Myometrial cell (primary cell): ENCODE measurements at places on chromosomes 2 and 18. TPM values are rescaled to one million over a fixed set of nuclear protein-coding genes. Genes with fewer than 3 reads are reported as not detected.

The CPLX4 gene
- total RNA-seq = not detected in 2 replicates

The COL4A3 gene
- total RNA-seq = not detected in 2 replicates

The ZNF142 gene
- 4.4 and 5.5 TPM in 2 replicates for total RNA-seq

The BCL2 gene
- total RNA-seq = under 0.01 TPM in 1 of 2 replicates, not detected in the other

The FMNL2 gene
- total RNA-seq = 12.7 and 12.9 TPM in 2 replicates
